ENCODE measurements at places on chromosomes 6 and 20.
A peak's percentile ranks its signal among the peaks of the same experiment; 100 is the strongest.

DNA sequence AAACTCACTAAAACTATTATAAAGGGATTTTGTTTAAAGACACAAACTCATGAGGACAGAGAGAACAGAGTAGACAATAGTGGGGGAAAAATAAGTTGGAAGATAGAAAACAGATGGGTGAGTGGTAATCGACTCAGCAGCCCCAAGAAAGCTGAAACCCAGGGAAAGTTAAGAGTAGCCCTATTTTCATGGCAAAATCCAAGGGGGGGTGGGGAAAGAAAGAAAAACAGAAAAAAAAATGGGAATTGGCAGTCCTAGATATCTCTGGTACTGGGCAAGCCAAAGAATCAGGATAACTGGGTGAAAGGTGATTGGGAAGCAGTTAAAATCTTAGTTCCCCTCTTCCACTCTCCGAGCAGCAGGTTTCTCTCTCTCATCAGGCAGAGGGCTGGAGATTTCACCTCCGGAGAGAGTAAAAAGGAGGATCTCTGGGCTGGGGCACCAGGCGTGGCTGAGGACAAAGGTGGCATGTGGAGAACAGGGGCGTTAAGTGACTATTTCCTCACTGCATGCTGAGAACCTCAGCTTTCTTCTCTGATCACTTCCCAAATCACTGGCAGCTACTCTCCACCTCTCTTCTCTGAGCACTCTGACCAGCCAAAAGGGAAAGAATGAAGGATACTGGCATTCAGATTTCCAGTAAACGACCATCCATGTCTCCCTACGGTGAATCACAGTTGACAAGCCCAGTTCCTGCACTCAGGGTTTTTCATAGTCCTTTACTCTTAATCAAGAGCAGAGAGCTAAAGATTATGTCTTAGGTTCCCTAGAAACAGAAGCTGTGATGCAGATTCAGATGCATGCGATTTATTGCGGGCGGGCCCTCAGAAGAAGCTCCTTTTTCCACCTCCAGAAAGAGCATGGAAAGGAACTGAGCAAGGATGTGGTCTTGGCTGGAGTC, 7.3 kb upstream of the RNF24 start:
- DNase-seq = no peak

GRCh38 chr6:13614126-13614925, 809 bp upstream of the NOL7 start:
- DNase-seq = no peak

GRCh38 chr6:21965953-21966539, 330.8 kb downstream of the PRL start:
- DNase-seq = no peak

- no peak for DNase-seq
Measured at GRCh38 chr6:41541364-41541763, 4.8 kb upstream of the FOXP4 start.

GRCh38 chr20:25629816-25630499, 6.1 kb upstream of the NANP start:
- DNase-seq = no peak

DNA sequence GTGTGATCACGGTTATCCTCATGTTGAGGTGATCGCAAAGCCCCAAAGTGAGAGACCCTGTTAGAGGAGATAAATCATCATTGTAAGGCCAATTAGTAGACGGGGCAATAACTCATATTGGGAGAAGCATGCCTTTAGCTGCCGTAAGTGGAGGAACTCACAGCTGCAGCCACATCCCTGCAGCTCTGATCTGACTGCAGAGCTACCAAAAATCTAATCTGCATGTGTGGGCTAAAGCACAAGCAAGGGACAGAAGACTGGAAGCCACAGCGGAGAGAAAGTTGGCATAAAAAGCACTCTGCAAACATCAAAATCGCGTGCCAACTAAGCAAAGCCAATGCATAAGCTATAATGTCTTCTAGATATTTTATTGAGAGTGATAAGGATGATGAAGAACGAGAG, 79.8 kb downstream of the TBC1D7 start:
- DNase-seq = no peak

GRCh38 chr20:13382786-13383185, 161.7 kb downstream of the ISM1 start:
- DNase-seq = no peak

DNA sequence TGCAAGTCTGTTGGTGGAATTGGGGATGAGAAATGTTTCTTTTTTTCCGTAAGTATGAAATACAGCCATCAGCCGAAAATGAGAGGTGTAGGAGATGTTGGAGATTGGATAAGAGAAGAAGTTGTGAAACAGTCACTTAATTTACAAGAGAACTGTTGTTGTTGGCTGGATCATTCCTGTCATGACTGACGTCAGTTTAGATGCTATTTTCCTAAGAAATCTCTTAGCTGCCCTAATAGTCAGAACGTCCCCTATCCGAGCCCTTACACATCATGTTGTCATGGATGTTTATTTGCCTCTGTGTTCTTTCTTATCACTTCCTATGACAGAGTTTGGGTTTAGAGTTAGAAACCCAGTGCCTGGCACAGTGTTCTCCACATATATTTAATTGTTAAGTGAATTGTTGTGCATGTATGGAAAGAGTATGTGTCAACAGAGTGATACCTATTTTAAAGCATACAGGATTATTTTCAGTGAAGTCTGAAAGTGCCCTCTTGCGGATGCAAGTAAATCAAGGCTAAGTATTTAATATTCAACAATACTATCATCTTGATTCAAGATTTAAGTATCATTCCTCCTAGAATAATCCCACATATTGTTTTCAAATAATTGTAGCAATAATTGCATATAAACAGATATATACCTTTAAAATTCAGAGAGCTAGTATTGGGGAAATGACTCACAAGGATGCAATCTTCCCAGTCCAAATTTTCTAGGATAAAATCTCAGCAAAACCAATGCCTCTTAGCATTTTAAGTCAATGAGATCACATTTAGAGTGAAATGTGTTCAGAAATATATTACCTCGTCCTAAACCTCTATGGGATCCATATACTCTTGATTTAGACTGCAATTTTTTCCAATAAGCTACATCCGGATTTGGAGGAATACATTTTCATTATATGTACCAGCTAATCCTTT, 309.9 kb upstream of the NOX3 start:
- DNase-seq = no peak

DNA sequence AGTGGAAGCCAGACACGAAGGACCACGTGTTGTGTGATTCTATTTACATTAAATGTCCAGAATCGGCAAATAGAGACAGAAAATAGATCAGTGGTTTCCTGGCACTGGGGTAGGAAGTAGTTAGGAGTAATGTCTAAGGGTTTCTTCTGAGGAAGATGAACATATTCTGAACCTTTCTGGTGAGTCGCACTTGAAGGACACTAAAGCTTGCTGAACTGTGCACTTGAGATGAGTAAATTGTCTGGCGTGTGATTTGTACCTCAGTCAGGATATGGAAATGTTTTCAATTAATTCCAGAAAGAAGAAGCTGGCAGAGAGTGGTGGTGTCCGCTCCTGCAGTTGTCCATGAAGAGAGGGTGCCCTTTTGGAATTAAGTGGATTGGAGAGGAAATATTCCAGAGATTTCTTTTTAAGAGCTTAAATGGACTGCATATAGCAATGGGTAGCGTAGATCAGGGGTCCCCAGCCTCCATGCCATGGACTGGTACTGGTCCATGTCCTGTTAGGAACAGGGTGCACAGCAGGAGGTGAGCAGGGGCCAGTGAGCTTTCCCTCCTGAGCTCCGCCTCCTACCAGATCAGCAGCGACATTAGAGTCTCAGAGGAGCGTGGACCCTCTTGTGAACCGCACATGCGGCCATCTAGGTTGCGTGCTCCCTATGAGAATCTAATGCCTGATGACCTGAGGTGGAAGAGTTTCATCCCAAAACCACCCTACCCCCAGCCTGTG, 12.4 kb upstream of the KIF25 start:
- no peak for DNase-seq

- no peak for DNase-seq
Measured at GRCh38 chr6:1577146-1577680, 32.5 kb upstream of the FOXC1 start.

GRCh38 chr6:25035174-25035511, 99.4 kb upstream of the RIPOR2 start:
- DNase-seq = no peak

- no peak for DNase-seq
Measured at GRCh38 chr6:39707962-39708683, 17.1 kb downstream of the KIF6 start.

GRCh38 chr20:1184638-1185315, at the start of gene TMEM74B:
Gene TMEM74B (minus strand): TSS chr20:1184981. CDS start chr20:1183801, 1,180 bp downstream.
- no peak for DNase-seq

DNA sequence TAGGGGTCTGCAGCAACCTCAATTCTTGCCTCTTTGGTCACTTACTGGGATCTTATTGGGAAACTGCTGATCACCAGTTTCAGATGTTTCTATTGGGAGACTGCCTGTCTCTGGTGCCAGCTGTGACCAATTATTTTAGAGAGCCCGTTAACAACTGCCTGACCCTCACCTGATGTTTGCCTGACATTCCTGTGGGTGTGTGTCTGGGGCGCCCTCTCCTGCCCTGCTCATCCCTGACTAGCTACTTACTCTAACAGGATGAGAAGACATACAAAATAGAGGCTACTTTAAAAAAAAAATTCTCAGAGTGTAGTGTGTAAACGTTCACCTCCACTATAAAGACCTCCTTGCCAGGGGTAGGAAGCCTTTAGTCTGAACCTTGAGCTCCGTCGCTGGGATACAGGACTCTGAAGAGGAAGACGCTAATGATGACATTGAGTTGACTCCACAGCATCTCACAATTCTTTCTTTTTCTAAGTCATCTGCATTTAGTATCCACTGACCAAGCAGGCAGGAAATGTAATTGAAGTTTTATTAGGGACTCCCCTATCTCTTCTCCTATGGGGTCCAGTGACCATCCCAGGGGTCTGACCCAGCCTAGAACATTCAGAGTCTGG, 54.6 kb upstream of the DDR1 start:
- no peak for DNase-seq

GRCh38 chr6:111808493-111808892, 64.8 kb downstream of the FYN start:
- DNase-seq = no peak

- no peak for DNase-seq
Measured at GRCh38 chr6:115612796-115613479, 447.8 kb downstream of the FRK start.

DNA sequence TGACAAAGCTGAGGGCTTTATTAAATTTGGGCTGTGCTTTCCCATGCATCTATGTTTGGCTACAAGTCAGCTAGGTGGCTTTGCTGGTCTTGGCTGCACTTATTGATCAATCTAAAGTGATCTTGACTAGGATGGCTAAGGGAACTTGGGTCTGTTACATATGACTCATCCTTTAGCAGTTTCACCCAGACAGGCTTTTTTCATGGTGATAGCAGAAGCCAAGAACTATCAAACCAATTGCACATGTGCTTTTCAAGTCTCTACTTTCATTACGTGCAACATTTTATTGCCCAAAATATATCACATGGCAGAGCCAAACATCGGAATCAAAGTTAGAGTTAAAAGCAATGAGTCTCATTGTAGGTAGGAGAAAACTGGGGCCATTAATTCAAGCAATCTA, 626.3 kb downstream of the TENT5A start:
- DNase-seq = no peak

- DNase-seq = no peak
Measured at GRCh38 chr20:49133571-49133970, 54.6 kb downstream of the STAU1 start.

DNA sequence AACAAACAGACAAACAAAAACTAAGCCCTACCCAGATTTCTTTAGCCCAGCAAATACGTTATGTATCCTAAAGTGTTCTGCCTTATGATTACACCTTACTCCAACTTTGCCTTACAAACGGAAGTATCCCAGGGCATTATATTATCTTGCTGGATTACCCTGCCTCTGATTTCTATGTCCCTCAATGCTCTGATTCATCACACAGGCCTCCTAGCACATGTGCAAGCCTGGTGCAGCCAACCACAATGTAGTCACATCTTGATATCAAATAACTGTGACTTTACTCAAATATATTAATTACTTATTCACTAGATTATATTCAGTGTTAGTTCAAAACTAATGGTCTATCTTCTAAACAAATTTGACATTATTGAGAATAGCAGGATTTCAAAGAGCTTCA, 598.6 kb downstream of the TBC1D32 start:
- DNase-seq = no peak

GRCh38 chr6:144104898-144105487, 9.6 kb upstream of the SF3B5 start:
- DNase-seq = peak; percentile 65

- no peak for DNase-seq
Measured at GRCh38 chr20:37323985-37324384, 22.0 kb upstream of the SRC start.

DNA sequence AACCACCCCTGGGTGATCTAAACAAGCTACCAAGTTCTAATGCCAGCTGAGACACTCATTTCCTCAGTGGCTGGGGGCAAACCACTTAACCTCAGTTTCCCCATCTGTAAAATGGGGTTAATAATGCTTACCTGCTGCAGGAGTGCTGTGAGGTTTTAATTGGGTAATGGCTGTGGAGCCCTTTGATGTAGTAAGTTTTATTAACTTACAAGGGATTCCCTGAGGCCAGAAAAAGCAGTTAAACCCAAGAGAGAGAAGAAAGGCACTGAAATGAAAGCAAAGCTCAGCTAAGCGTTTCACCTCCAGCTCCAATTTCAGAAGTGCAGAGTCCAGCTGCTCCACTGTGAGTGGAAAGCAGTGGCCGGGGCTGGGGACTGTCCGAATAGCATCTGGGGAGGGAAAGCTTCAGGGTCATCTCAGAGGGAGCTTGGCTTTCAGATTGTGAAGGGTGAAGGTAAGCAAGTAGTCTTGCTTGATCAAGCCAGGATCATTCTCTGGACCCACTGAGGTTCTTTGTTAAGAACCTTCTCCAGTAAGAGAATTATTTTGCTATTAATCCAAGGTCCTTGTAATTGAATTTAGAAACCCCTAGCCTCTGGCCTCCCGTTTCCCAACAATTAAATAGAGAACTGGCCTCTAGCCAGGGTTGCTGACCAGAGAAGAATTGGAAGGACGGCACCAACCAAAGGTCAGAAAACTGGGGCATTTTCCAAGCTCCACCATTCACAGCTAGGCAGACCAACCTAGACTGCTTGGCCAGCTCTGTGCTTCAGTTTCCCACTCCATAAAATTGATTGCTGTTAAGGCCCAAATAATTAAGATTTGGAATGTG, 20.9 kb upstream of the TCP11 start:
- DNase-seq = no peak

GRCh38 chr6:35850208-35850607, 45.1 kb downstream of the LHFPL5 start:
- DNase-seq = no peak

GRCh38 chr20:44135012-44135412, 52.0 kb downstream of the JPH2 start:
- DNase-seq = no peak

DNA sequence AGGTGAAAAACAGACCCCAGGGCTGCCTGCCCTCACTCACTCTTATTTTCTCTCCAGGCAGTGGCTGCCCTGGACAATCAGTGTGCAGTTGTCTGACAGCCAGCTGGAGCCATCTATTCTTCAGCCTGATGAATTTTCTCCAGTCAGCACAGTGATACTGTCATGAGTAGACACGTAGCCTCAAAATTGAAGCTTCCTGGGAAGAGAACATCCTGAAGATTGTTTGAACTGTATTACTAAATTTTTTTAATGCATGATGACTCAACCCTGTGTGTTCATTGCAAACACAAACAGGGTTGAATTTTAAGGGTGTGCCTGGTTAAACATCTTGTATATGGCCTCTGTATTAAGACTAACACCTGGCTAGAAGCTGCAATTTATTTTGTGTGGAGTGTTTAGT, 49.8 kb upstream of the STXBP5 start:
- no peak for DNase-seq

- DNase-seq = peak; percentile 37
Measured at GRCh38 chr6:54981647-54982046, 135.1 kb downstream of the FAM83B start.
